Dorsolateral prefrontal cortex (tissue), 122 donors: ENCODE measurements at places on chromosomes 13 and 19.

GRCh38 chr13:112759053-112759452 lies 69.2 kb downstream of the ATP11A start:
- DNase-seq = no peak

DNA sequence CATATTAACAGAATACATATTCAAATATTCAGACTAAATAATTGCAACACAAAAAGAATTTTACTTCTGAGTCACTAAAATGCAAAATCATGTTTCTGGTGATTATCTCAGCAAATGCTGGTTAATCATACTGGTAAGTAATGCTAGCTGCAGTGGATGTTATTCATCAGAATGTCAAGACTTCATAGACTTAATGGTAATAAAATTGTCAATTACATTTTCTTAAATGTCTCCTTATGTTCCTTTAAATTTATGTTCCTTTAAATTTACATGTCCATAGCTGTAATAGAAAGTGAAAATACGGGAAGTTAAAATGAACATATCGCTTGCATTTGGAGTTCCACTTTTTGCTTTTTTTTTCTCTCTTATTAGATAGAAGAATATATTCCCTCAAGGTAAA lies 853.0 kb downstream of the SLITRK6 start:
- DNase-seq = no peak

DNA sequence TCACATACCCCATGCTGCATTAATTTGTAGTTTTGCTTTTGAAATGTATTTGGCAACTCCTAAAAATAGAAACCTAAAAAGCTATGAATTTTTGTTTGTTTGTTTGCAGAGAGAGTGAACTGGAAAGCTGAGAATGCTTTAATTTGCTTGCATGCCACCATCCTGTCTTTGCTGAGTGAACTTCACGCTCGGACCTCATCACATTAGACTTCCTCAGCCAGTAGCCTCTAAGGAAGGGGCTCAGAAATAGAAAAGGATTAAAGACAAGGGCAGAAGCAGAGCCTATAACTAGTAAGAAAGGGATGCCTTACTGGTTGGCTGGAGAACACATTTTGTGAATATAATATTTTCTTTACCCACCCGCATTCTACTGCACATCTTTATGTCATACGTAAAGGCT lies 275.1 kb downstream of the DCLK1 start:
- no peak for DNase-seq

DNA sequence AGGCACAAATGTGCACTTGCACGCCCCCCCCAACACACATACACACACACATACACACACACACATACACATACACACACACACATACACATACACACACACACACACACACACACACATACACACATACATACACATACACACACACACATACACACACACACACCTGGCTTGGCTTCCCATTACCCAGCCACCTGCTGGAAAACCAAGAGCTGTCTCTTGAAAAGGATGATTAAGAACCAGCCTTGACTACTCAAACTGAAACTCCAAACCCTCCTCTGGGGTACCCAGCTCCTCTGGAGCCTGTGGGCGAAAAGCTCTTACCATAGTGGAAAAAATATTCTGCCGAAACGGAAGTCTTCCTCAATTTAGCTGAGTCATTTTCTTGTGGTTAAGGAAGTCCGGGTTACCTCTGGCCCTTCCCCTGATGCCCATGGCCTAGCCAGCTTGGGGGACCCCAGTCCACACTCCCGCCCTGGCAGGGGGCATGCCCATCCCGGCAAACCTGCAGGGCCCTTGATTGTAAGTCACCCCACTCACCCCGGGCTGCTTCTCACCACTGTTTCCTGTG lies 21.9 kb downstream of the CEBPA start:
- no peak for DNase-seq

DNA sequence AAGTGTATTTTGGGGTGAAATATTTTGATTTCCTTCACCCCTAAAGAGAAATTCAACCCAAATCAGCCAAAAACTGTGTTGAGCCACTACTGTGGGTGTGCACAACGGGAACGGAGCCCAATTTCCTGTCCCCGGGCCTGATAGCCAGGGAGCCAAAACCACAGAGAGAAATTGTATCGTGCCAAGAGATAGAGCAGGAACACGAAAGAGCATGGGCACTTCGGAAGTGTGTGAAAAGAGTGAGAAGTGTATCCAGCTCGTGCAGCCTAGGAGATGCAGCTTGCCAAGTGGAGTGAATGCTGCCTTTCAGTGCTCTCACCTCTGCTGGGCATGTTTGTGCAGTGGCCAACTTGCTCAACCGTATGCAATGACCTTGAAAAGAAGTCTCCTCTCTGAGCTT lies 19.4 kb upstream of the PLEKHF1 start:
- DNase-seq = peak; percentile 22

DNA sequence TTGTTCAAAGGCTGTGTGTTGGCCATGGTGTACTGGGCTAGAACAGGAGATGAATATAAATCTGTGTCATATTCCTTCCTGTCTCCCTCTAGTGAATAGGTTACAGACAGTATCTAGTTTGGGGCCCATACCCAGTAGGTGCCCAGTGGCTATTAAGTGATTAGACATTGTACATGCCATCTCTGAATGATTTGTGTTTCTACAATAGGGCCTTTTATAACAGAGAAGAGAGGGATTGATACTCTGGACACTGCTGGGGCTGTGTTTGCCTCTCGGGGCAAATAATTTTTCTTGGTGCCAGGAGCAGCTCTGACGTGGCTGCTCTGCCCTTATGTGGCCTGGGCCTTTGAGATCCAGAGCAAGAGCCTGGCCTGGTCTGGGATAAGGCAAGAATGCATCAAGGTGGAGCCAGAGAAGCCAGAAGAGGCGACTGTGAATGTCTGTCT lies 403.1 kb downstream of the SPRY2 start:
- DNase-seq = no peak

DNA sequence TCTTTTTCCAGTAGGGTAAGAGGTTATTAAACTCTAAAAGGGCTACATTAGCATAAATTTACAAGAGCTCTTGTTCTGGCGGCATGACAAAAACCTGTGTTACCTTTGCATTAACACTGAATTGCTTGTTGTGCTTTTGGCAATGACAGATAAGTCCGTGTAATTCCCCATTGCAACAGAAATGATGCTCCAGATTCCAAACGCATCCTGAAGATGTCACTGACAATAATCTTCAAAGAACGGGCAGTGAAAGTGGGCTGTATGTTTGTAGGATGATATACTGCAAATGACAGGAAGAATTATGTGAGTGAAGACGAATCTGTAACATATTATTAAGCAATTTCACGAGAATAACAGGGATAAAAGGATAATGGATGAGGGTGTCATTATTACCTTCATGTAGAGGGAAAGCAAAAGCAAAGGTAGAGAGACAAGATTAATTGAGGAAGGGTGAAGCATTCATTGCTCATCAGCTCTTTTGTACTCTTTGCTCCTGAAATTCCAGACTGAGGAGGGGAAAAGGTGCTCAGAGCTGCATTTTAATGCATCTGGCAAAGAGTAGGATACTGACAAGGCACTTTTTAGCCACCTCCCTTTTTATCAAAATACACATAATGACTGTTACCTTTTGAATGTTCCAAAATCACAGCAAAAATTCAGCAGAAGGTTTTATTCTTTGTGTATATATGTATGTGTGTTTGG lies 38.5 kb upstream of the MAB21L1 start:
- DNase-seq = no peak

- DNase-seq = no peak
Observed at GRCh38 chr13:30535046-30535445, 69.3 kb upstream of the HMGB1 start.

DNA sequence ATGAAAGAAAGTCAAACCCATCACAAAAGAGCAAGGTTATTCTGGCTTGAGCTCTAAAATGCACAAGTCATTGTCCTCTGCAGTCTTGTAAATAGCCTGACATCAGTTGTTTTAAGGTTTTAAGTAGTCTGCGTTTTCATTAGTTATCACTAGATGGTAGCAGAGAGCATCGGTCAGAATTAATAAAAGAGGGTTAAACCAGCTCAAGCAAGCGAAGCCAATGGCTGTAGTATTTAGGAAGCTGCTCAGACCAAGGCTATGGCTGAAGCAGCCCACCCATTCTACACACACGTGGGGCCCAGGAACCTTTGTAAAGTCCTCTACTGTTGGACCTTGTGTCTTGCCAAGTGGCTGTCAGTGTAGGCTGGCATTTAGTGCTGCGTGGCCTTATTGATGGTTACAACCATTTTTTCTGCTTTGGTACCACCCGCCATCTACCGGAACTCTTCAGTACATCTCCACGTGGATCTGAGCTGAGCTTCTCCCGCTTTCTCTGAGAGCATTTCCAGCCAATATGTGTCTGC lies 13.3 kb upstream of the ZNF57 start:
- peak; percentile 25 for DNase-seq

DNA sequence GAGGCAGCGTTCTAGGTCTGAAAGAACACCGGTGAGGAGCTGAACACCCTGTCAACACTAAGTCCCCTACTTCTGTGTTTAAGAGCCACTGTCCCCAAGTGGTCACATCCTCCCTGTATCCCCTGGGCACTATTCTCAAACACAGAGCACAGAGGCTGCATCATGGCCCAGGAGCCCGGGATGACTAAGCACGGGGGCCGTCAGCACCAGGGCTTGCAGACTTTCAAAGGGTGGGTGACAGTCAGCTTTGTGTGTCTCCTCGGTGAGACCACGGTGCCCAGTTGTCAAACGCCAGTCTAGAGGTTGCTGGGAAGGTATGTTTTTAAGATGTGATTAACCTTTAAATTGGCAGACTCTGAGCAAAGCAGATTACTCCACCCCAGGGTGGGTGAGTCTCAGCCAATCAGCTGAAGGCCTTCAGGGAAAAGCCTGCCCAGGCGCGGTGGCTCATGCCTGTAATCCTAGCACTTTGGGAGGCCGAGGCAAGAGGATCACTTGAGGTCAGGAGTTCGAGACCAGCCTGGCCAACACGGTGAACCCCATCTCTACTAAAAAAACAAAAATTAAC lies 8.0 kb downstream of the MAP2K2 start:
- no peak for DNase-seq

DNA sequence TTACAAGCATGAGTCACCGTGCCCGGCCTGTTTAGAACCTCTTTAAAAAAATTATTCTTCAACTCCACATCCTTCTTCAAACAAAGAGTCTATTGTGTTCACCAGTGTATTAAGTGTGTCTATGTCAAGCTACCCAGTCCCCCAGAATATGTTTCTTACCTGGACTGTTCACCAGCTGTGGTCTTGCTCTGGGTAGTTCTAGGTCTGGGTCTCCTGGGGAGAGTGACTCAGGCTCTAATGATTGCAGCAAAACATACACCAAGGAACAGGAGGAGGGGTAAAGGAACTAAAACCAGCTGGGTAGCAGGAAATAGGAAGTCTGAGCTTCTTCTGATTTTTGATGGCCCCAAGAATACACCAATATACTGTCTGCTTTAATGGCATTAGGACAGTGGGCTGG lies at the start of gene FPR1:
Gene FPR1 (minus strand): TSS at position 224 of the 400 bp plus-strand sequence. CDS start 4,884 bp downstream, outside the sequence.
- DNase-seq = no peak

DNA sequence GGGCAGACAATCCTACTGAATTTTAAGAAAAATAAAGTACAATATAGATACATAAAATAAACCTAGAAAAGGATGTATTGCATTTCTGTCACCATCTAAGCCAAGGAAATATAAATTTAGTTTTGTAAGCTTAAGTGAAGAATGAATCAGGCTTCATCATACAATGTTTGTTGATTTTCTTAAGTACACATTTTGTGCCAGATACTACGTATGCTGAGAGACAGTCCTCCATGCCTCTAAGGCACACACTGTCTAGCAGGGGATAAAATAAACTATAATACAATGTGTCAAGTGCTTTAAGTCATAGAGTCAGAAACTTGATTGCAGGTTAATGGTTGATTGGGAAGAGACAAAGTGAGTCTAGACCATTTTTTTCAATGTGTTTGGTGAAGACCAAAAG lies 465.7 kb downstream of the TBC1D4 start:
- DNase-seq = no peak

DNA sequence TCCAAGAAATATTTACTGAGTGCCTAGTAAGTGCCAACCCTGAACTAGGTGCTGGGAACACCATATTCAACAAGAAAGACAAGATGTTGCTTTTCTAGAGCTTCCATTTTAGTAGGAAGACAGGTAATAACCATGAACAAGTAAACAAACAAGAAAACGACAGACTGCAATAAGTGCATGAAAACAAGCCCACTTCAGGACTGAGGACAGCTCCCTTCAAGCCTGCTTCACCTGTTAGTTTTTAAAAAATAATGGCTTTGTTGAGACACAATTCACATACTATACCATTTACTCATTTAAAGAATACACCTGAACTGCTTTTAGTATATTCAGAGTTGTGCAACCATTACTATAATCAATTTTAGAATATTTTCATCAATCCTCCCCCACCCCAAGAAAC lies 30.4 kb downstream of the CYP4F22 start:
- DNase-seq = no peak

DNA sequence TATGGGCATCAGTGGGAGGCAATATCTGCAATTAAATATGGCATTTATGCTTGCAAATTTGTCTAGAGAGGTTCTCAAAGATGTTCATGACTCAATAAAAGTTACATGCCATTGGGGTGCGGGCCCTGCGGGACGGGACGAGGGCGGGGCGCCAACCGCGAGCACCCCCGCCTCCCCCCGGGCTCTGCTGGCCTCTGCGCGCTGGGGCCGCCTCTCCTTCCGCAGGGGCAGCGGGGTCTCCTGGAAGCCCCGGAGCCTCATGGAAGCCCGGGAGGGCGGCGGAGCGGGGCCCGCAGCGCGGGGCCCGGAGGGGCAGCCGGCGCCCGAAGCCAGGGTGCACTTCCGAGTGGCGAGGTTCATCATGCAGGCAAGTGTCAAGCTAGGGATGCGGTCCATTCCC lies 179.2 kb downstream of the TPTE2 start:
- DNase-seq = no peak

GRCh38 chr19:10433131-10433536 lies 12.8 kb downstream of the PDE4A start:
- DNase-seq = no peak

DNA sequence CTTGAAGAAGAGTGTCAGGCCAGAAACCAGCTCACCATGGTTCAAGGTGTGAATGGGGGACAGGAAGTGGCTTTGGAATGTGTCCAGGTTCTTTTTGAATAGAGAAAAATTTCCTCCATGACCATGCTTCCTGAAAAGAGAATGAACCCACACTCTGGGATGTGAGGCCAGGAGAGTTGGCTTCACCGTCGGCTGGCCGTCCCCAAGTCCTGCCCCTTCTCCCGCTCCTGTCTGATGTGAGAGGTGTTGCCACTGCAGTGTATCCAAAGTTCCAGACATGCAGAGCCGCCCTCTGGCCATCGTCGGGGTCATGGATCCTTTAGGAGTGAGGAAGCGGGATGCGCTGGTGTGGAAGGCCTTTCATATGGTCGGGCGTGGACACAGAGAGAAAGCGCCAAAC lies 101.2 kb downstream of the COL4A2 start:
- no peak for DNase-seq

GRCh38 chr19:3061182-3062161 lies 823 bp downstream of the TLE5 start:
- DNase-seq = no peak

- DNase-seq = no peak
Observed at GRCh38 chr13:29926098-29926476, 75.7 kb upstream of the UBL3 start.

GRCh38 chr19:49489601-49490167 lies 2.3 kb downstream of the RPL13A start:
- DNase-seq = no peak
